ENCODE measurements at places on chromosomes 6 and 20.
A peak's percentile ranks its signal among the peaks of the same experiment; 100 is the strongest.

DNA sequence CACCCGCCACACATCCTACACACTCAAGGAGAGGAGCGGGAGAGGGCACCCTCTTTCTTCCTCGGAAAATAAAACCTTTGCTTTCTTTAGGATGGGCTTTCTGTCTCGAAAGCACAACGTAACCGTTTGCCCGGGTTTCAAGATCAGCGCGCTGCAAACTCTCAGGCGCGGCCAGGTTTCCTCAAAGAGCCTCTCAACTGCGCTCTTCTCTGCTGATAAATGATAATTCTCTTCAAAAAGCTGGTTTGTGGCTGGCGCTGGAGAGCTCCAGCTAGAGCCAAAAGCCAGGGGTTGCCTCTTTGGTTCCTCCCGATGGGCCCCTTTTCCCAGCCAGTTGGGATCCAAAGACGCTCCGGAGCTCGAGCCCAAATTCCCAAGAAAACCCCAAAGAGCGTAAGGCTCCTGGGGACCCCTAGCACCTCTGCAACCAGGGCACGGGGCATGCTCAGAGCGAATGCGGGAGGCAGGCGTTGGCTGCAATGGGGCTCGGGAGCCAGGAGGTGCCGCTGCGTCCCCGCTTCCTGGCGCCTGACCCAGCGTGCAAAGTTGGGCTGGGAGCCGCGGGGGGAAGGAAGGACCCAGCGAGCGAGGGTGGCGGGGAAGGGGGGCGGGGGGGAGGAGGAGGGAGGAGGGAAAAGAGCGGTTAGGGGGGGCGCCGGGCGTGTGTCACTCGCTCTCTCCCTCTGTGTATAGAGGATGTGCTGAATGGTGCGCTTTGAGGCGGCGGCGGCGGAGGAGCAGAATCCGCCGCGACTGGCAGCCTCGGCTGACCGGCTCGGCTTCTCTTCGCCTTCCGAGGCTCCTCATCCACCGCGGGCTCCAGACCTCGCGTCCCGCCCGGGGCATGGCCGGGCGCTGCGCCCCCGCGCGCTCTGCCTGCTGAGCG, at the start of gene PLCB1:
TSS of gene PLCB1 (plus strand) at position 669 of the 886 bp plus-strand sequence. CDS start 386 bp downstream, outside the sequence.
- DNase-seq = peak; percentile 88

DNA sequence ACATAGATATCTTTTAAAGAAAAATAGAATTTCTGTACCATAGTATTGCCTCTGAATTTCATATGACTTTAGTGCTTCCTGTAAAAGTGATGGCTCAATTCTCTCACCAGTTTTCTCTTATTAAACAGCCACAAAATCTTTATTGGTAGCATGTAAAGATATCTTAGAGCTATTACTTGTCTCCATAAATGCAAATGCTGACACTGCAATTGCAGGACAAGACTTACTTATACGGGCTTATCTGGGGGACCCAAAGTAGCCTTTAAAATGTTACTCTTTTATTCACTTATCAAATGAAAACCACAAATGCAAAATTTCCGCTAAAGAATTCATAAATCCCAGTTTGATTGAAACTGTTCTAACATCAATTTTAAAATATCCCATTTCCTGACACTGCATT, 287.1 kb upstream of the SPTLC3 start:
- no peak for DNase-seq

DNA sequence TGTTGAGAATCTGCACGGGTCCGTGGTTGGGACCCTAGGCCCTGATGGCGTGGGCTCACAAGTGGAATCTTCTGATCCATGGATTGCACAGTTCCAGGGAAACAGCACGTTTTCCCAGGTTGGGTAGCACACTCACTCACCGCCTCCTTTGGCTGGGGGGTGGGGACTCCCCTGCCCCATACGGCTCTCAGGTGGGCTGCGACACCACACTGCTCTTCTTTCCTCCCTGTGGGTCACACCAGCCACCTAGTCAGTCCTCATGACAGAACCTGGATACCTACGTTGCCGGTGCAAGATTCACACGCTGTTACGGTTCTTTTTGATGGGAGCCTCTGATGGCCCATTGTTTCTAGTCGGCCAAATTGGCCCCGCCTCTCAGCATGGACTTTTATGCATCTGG, 312.0 kb downstream of the MMUT start:
- DNase-seq = no peak

- DNase-seq = no peak
Measured at GRCh38 chr6:7591770-7592169, 1.8 kb downstream of the SNRNP48 start.

DNA sequence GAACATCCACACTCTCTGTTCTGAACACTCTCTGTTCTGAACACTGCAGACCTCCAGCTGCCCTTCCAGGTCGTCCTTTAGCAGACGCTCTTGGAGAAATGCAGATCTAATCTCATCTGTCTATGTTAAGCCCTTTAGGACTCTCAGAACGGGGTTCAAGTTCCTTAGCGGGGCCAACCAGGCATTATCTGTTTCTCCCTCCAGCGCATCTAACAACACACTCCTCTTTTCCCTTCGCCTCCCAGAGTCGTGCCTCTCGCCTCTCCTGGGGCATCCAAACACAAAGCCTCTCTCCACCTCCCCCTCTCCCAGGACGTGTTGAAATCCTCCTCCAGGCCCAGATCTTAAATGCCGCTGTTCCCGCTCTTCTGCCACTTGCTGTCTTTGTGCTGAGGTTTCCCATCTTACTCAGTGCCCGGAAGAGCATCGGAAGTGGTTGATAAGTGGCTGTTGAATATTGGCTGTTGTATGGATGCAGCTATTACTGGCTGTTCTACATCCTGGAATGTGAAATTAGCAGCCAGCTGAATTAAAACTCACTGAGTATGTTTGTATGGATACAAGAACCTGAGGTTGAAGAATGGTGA, 108.4 kb upstream of the GGTLC1 start:
- DNase-seq = no peak

DNA sequence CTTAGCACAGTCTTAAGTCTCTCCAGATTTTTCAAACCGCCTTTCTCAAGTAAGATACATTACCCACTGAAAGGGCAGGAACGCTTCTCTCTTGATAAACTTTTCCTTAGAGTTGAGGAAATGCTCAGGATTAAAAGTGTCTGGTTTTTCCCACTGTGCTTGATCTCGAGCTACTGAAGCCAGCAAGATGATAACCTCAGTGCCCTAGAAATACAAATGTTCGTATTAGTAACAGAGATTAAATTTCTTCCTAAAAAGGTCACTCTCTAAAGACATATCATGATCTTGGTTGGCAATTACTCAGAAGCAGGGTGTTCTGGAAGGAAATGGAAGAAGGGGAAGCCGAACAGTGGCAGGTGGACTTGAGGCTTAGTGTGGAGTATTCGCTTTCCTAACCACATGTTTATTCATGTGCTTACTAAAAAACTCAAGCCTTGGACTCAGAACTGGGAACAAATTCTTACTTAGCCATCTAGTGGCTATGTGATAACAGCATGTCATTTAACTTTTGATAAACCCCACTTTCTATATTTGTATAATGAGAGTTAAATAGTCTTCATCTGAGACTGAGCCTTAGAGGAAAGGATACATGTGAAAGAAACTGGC, 20.1 kb downstream of the C6orf141 start:
- DNase-seq = no peak

DNA sequence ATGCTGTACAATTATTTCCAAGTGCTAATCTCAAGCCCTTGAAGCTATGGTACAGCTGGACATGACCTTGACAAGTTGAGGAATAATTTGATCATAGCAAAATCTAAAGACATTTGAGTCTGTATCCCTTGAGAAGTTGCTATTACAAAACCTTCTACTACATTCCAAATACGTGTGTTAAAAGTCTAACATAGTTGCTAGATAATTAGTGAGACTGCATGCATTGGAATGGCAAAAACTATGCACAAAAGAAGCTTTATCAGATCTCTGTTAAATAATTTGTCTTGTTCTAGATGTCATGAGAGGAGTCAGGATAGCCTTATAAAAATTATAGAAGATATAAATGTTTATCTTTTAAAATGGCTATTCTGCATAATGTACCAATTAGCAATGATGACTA, 127.8 kb downstream of the GJA1 start:
- no peak for DNase-seq

GRCh38 chr6:115194981-115195638, 852.3 kb upstream of the HS3ST5 start:
- DNase-seq = no peak

DNA sequence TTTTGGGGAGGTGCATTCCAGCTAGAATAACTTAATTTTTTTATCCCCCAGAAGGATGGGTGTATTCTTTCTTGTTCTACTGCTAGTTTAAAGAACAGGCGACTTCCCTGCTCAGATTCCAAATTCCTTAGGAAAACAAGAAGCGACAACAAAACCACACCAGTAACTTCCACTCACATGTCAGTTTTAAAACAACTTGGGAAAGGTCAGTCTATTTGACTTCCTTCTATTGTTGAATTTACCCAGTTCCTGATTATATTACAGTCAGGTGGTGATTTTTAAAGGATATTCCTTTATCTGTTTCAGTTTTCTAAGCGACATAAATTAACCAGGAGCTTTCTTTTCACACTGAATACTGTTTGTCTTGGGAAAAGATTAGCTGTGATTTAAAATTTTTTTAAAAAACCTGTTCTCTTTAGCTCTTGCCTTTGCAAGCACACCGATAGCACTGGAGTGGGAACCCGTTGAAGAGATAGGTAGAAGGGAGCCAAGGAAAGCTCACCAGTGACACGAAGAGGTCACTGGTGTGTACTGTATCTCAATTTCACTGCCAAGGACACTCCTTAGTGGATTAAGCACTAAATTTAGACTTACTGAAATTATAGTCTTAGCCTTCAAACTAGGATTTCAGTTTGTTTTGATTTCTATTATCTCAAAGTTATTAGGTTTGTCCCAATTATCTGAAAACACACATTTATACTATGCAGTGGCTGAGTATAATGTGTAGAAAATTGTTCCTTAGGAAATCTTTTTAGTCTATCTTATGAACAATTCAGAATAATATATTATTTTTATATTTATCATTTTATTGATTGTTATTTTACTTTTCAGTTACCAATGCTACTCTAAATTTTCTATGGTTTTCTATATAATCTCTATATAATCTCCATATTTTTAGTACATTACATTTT, 22.3 kb downstream of the MARCKS start:
- peak; percentile 38 for DNase-seq

- DNase-seq = no peak
Measured at GRCh38 chr6:31402324-31403282, 792 bp upstream of the MICA start.

- no peak for DNase-seq
Measured at GRCh38 chr20:25320035-25320800, 70.4 kb downstream of the ABHD12 start.

- no peak for DNase-seq
Measured at GRCh38 chr6:152099446-152100182, 292.1 kb downstream of the ESR1 start.

DNA sequence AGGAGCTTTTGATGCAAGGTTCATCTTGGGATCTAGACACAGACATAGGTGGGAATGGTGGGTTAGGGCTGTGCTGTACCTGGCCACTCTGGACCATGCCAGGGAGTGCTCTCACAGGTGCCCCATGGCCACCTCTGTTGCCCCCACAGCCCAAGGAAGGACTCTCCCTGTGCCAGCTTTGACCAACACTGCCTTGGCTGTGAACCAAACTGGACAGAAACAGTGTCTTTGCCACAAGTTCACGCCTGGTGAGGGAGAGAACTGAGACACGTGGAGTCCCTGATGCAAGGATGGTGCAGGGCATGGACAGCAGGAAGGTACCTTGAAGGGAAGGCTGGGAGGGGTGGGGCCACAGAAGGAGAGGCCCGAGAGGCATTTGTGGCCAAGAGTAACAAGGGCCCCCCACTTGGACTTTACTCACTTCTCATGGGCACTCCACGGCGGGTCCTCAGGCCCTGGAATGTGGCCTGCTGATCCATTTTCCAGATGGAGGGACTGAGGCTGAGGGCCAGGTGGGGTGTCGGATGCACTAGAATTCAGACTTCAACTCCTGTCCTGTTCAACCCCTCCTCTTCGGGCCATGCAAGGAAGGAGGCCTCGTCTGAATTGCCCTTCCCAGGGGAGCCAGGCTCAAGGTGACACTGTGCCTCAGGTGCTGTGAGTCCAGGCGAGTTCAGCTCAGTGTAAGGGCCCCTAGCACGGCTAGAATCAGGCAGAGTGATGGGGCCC, 103.3 kb downstream of the YTHDF1 start:
- no peak for DNase-seq

- DNase-seq = no peak
Measured at GRCh38 chr6:74577619-74578018, 628.2 kb downstream of the COL12A1 start.

DNA sequence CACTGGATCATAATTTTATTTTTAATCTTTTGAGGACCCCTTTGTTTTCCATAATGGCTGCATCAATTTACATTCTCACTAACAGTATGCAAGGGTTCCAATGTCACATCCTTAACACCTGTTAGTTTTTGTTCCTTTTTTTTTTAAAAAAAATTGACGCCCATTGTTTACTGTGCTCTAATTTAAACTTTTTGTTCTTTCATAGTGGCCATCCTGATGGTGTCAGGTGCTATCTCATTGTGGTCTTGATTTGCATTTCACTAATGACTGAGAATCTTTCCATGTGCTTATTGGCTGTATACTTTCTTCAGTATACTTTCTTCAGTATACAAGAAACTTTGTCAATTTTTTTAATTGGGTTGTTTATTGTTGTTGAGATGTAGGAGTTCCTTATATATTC, 347.0 kb downstream of the RNGTT start:
- no peak for DNase-seq

DNA sequence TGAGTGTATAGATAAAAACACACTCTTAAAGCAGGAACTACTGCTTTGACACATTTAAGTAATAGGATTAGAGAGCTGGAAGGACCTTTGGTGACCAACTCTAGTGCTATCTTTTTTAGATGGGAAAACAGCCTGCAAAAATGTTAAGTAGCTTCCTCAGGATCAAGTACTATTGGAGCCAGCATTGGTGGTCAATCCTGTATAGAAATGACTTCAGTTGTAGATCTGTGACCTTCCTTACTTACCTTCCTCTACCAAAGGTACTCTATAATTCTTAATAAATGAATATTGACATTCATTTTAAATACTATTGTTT, 18.7 kb downstream of the KCNQ5 start:
- no peak for DNase-seq
